Sigmoid colon (tissue), 7 donors: ENCODE measurements at places on chromosomes 3 and 15. TPM values are rescaled to one million over a fixed set of nuclear protein-coding genes. Genes with fewer than 3 reads are reported as not detected.

Gene MINDY4B
- total RNA-seq = not detected

Gene VIPR1
- total RNA-seq = 9.6 TPM

Gene PTH1R
- total RNA-seq = 3.6 TPM

Gene EIF2A
- total RNA-seq = 147 TPM

Gene RNU5B-1
- total RNA-seq = not detected

Gene PPM1M
- total RNA-seq = 21.7 TPM

Gene GLDN
- total RNA-seq = 1.5 TPM

Gene LRRN1
- total RNA-seq = 1.1 TPM

DNA sequence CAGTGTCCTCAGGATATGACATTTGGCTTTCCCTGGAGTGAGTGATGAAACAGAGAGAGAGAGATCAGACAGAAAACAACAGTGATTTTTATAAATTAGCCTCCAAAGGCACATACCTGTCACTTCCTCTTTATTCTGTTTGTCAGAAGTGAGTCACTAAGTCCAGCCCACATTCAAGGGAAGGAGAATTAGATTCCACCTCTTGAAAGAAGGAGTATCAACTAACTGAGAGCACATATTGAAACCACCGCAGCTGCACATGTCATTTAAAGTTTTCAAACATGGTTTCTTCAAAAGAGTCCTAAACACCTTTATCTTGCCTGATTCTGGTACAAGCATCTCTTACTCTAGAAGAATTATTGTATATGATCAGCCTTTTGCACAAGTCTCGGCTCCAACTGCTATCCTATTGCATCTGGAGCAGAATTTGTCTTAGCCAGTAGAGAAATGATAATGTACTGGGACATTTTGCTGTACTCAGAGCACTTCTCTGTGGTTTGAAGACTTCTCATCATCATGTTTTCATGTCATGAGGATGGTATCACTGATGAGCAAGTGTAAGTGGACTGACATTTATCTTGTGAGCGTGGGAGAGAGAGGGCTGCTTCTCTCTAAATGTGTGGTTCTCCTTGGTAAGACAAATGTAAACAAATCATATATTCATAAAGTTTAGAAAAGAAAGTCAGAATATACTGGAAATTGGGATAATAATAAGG, 338.9 kb upstream of the CFAP20DC start:
- DNase-seq = no peak
- H3K4me1 ChIP-seq = no peaks in the 10 kb centered on the region
- H3K4me3 ChIP-seq = no peak overlapping the region
- H3K27ac ChIP-seq = no peak overlapping the region
- no peaks in the 10 kb centered on the region for H3K36me3 ChIP-seq
- H3K27me3 ChIP-seq = no peaks in the 10 kb centered on the region

DNA sequence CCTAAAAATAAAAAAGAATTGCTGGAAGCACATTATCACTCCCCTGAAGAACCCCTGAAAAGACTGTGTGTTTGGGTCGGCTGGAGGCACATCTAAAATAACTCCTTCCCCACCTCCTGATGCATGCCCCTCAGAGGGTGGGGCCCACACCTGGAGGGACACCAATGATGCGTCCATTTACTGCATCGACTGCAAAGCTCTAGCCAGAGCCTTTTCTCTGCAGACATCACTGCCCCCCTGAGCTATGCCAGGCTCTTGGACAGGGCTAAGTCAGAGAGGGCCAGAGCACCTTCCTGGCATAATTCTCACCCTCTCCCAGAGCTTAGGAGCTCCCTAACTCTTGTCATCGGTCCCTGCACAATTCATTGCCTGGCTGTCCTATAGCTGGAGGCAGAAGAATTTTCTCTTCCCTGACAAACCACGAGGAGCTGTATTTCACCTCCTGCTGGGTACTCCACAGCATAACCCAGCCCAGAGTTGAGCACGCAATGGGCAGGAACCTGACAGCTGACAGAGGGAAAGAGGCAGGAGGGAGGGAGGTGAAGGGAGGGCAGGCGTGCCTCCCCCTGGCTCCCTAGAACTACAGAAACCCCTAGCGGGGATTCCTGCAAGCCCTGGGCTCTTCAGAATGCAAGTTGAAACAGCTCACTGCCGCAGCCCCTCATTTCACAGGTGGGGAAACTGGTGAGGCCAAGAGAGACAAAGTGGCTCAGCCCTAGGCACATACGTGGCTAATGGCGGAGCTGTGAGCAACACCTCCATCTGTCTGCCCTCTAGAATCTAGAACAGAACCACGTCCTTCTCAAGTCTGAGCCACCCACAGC, 46.6 kb downstream of the XXYLT1 start:
- DNase-seq = peak; percentile 64
- no peaks in the 10 kb centered on the region for H3K27me3 ChIP-seq
- peaks cover 55% of the 10 kb centered on the region for H3K4me1 ChIP-seq
- no peaks in the 10 kb centered on the region for H3K36me3 ChIP-seq
- peak overlapping the region; percentile 83 for H3K27ac ChIP-seq

DNA sequence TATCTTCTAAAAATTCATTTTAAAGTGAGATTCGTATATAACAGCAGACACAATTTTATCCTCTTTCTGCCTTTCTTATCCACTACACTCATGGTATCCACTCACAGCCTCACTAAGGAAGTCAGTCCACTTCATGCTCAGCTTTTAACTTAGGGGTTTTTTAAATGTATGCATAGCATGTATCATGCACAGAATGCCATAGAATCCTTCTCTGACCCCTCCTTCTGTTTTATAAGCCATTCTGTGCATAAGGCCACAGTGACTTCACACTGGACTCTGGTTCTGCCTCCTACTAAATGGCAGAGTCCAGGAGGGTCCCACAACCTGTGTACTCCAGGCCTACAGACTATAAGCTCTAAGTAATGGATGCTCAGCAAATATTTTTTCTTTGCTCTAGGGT, 129.2 kb downstream of the ATG7 start:
- no peaks in the 10 kb centered on the region for H3K27me3 ChIP-seq
- no peaks in the 10 kb centered on the region for H3K4me1 ChIP-seq
- H3K36me3 ChIP-seq = no peaks in the 10 kb centered on the region
- H3K27ac ChIP-seq = no peak overlapping the region
- no peak overlapping the region for H3K4me3 ChIP-seq
- DNase-seq = no peak

DNA sequence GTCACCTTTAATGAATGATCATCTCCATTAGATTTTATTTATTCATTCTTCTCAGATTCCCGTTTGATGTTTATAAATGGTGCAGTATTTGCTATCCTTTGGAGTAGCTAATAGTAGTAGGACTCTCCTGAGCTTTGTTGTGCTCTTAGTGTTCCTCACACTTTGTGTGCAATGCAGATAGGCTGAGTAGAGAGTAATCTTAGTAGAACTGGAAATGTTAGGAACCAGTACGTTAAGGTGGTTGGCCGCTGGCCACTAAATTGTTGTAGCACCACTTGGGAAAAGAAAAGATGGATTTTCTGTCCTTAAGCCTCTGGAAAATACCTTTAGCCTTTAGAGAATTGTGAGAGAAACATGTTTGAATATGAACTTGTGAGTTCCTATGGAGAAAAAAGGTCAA, 19.9 kb upstream of the EBLN2 start:
- H3K27me3 ChIP-seq = no peaks in the 10 kb centered on the region
- no peak for DNase-seq
- H3K36me3 ChIP-seq = no peaks in the 10 kb centered on the region
- H3K27ac ChIP-seq = peak overlapping the region; percentile 20
- peaks cover 41% of the 10 kb centered on the region for H3K4me1 ChIP-seq
- no peak overlapping the region for H3K4me3 ChIP-seq

DNA sequence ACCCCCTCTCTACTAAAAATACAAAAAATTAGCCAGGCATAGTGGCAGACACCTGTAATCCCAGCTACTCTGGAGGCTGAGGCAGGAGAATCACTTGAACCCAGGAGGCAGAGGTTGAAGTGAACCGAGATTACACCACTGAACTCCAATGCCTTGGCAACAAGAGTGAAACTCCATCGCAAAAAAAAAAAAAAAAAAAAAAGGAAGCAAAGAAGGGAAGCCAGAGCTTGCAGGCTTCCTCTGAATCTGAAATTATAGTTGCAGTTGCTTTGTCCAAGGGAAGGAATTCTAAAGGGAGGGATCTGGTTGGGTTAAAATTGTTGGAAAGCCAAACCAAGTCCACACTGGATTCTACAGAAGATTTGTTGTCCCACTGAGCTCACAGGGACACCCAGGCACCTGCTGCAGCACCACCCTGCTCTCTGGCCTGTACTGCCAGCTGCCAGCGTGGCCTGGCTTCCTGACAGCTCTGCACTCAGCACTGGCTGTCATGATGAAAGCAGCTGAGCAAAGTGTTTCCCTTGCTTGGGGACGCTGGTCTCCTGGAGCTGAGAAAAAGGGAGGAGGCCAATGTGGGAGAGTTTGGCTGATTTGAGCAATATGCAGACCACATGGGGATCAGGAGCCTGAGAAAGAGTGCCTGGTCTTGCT, 88.8 kb upstream of the HES1 start:
- DNase-seq = peak; percentile 80
- H3K27ac ChIP-seq = peak overlapping the region; percentile 48
- H3K4me1 ChIP-seq = no peaks in the 10 kb centered on the region
- no peaks in the 10 kb centered on the region for H3K36me3 ChIP-seq

- peak; percentile 86 for DNase-seq
- H3K4me1 ChIP-seq = peaks cover 56% of the 10 kb centered on the region
- H3K4me3 ChIP-seq = peak overlapping the region; percentile 66
These were observed 448 bp downstream of the PLXNB1 start for GRCh38 chr3:48429317-48429959.

DNA sequence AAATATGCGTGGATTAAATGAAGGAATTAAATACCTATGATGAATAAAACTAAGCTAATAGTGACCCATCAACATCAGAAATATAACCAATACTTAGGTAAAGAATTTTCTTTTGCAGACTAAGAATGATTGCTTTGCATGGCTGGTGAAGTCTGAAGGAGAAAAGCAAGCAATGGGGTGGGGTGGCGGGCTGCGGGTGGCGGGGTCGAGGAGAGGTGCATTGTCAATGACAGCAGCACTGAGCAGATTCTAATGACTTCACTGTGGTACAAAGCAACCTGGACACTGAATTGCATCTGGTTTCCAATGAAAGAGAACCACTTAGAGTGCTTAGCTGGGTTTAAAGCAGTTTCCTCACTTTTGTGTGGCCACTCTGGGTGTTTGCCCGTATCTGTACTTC, 171.5 kb upstream of the IL12A start:
- H3K4me3 ChIP-seq = no peak overlapping the region
- peaks cover 48% of the 10 kb centered on the region for H3K4me1 ChIP-seq
- no peaks in the 10 kb centered on the region for H3K36me3 ChIP-seq
- no peak for DNase-seq

DNA sequence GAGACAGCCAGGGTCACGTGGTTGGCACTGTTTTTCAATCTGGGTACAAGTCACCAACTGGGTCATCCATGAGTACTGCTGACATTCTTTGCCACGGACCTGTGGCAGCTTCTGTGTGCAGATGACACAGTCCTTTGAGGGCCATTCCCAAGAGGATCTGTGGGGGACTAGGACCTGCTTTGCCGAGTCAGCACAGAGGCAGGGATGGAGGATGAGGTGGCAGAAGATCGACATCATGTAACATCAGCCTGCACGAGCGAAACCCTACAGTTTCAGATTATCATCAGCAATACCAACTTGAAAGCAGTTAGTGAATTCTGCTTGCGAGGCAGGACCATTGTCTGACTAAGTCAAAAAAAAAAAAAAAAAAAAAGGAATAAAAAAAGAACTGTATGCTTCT, 227.7 kb downstream of the FOXP1 start:
- peaks cover 11% of the 10 kb centered on the region for H3K4me1 ChIP-seq
- H3K27ac ChIP-seq = no peak overlapping the region
- DNase-seq = no peak
- H3K27me3 ChIP-seq = no peaks in the 10 kb centered on the region

GRCh38 chr3:174440253-174440701, 418.9 kb upstream of the NAALADL2 start:
- peak; percentile 72 for DNase-seq
- H3K36me3 ChIP-seq = no peaks in the 10 kb centered on the region

DNA sequence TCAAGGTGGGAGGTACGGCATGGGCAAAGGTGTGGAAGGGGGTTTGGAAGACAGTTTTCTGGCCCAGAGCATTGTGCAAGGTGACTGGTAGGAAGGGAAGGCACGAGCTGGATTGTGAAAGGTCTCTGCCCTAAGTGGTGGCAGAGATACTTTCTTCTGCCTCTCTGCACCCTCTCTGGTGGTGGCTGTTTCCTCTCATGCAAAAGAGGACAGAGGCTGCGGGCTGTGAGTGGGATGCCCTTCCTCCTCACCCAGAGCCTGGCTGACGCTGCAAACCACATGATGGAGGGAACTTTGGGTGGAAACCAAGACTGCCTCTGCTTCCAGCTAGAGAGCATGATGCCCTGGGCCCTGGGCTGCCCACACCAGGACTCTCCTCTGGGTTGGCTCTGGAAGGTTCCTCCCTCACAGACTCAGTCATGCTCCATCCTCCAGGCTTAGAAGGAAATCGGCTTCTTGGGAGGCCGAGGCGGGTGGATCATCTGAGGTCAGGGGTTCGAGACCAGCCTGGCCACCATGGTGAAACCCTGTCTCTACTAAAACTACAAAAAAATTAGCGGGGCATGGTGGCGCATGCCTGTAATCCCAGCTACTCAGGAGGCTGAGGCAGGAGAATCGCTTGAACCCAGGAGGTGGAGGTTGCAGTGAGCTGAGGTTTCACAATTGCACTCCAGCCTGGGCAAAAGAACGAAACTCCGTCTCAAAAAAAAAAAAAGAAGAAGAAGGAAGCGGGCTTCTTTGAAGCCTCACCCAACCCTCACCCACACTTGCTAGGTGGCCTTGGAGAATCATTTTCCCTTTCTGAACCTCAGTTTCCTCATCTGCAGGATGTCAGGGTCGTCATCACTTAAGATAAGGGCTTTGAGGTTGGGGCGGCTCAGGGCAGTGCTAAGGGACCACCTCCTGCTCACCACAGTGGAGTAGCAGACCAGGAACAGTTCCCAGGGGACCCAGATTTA, 8.3 kb downstream of the PSTPIP1 start:
- no peaks in the 10 kb centered on the region for H3K36me3 ChIP-seq
- H3K27ac ChIP-seq = peak overlapping the region; percentile 50
- no peak overlapping the region for H3K4me3 ChIP-seq

DNA sequence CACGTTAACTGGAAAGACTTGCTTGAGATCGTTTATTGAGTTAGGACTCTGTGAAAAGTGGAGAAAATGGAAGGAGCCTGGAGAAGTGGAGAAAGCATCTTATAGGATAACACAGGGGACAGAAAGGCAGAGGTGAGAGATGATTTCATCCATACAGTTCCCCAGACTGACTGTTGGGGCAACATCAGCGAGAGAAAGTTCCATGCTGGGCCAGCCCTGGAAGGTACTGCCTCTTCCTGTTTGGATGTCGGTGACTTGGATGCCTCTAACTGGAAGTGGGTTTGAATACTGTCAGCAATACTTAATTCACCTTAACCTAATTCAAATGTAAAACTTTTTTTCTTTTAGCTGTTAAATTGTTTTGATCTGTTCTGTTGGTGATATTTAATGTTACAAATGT, 32.3 kb downstream of the ATP13A5 start:
- no peak overlapping the region for H3K27ac ChIP-seq
- no peak overlapping the region for H3K4me3 ChIP-seq
- no peaks in the 10 kb centered on the region for H3K36me3 ChIP-seq

GRCh38 chr3:35663471-35663870, 24.1 kb downstream of the ARPP21 start:
- H3K36me3 ChIP-seq = no peaks in the 10 kb centered on the region
- H3K4me3 ChIP-seq = no peak overlapping the region
- no peak overlapping the region for H3K27ac ChIP-seq

- peaks cover 37% of the 10 kb centered on the region for H3K36me3 ChIP-seq
- no peak overlapping the region for H3K4me3 ChIP-seq
- H3K4me1 ChIP-seq = peaks cover 3% of the 10 kb centered on the region
- no peak for DNase-seq
- H3K27me3 ChIP-seq = no peaks in the 10 kb centered on the region
These were observed 55.4 kb downstream of the LRCH3 start for GRCh38 chr3:197846491-197846890.
